ENCODE measurements at places on chromosomes 2 and 18.
A peak's percentile ranks its signal among the peaks of the same experiment; 100 is the strongest.

- peak; percentile 69 for DNase-seq
Measured at GRCh38 chr18:44946529-44947113, 265.9 kb downstream of the SETBP1 start.

DNA sequence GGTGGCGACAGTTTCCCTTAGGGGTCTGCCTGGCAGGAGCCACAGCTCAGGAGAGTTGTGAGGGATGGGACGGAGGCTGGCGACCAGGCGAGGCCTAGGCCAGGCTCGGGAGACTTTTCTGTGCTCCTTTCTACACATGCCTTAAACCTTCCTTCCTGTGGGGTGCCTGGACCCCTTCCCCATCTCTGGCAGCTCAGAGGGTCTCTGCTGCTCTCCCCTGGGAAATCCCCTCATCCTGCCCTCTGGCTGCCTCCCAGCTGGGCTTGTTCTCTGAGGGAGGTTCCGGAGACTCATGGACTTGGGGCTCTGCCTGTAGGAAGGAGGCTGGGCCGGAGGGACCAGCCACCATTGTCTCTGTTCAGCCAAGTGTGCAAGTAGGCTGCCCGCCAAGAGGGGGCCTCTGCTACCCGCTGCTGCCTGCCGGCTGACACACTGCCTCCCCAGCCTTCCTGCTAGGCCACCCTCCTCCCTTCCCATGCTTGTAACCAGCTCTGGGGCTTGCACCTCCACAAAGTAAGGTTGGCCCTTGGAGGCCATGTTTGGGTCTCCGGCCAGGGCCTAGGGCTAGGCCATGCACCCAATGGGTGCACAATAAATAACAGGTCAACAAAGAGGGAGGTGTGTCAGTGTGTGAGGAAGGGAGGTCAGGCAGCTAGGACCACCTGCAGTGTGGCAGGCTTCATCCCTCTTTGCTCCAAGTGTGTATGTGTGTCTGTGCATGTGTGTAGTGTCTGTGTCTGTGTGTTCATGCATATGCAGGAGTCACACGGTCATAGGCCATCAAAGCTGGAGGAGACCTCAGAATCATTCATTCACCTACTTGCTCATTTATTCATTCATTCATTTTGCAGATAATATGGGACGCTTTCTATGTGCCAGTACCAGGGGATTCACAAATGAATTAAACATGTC, 28.8 kb downstream of the PSD4 start:
- no peak for DNase-seq

DNA sequence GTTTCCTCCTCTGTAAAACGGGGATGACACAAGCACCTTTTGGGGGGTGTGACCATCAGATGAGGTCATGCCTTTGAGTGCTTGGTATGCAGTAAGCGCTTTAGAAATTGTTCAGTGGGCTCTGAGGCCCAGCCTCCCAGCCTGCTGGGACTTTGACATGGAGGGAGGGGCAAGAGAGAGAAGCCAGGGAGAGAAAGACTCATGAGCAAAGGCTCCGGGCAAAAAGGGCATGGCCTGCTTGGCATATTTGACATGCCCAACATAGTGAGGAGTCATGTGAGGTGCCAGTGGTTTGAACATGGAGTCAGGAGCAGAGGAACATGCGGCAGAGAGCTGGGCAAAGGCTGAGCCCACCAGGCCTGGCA, 14.0 kb downstream of the TNS1 start:
- no peak for DNase-seq

- DNase-seq = no peak
Measured at GRCh38 chr2:141137122-141137693, 993.6 kb downstream of the LRP1B start.
